ENCODE measurements at places on chromosomes 4 and X. TPM values are rescaled to one million over a fixed set of nuclear protein-coding genes. Genes with fewer than 3 reads are reported as not detected.

Gene BEND2
- not detected for polyA plus RNA-seq

Gene IGSF1
- not detected for polyA plus RNA-seq

Gene EDA
- polyA plus RNA-seq: 2.9 TPM

Gene ITIH6
- polyA plus RNA-seq: not detected

Gene RS1
- not detected for polyA plus RNA-seq

Gene IL15
- 2.6 TPM for polyA plus RNA-seq

Gene GPR34
- polyA plus RNA-seq: 0.35 TPM

Gene MAGEA9B
- polyA plus RNA-seq: not detected

Gene FRG2
- polyA plus RNA-seq: not detected

Gene PAGE2
- polyA plus RNA-seq: not detected

Gene FGA
- not detected for polyA plus RNA-seq

Gene IL2
- polyA plus RNA-seq: 2.3 TPM

DNA sequence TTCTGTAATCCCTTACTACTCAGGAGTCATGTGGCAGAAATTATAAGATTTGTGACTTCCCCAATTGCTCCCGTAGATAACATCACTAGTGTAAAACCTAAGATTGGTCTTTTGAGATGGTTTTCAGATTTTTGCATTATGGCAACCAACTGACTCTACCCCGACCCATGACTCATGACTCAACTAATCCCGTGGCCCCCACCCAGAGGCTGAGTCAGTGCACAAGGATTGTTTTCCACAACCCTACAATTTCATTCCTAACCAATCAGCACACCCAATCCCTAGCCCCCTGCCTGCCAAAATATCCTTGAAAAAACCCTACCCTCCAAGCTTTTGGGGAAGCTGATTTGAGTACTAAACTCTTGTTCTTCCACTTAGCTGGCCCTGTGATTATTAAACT lies 109.4 kb upstream of the FAM9C start:
- no peaks in the 10 kb centered on the region for H3K36me3 ChIP-seq
- DNase-seq: no peak
- peaks cover 22% of the 10 kb centered on the region for H3K4me1 ChIP-seq
- H3K27ac ChIP-seq: no peak overlapping the region
- H3K27me3 ChIP-seq: no peaks in the 10 kb centered on the region
- no peak overlapping the region for H3K4me3 ChIP-seq

GRCh38 chr4:184169225-184169867 lies 48.3 kb downstream of the ENPP6 start:
- H3K27me3 ChIP-seq: no peaks in the 10 kb centered on the region
- no peak overlapping the region for H3K27ac ChIP-seq
- DNase-seq: no peak
- no peaks in the 10 kb centered on the region for H3K4me1 ChIP-seq
- H3K4me3 ChIP-seq: no peak overlapping the region

DNA sequence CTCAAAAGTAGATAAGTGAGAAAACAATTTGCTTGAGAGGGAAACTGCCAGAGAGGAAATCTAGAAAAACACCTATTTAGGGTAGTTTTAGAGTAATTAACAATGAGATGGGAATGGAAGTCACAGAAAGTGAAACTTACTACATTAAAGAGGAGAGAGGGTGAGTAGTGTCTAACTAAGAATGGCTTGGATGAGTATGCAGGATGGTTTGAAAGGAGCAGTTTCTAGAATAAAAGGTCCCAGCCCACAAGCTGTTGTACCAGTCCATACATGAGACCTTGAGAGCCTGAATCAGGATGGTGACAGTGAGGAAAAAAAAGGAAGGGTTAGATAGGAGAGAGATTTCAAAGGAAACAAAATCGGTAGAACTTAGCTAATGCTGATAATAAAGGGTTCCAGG lies 1.3 kb downstream of the GAR1 start:
- no peak overlapping the region for H3K4me3 ChIP-seq
- no peak overlapping the region for H3K27ac ChIP-seq
- no peak for DNase-seq
- peaks cover 22% of the 10 kb centered on the region for H3K4me1 ChIP-seq
- no peaks in the 10 kb centered on the region for H3K27me3 ChIP-seq

GRCh38 chr4:30616942-30617646 lies 103.1 kb upstream of the PCDH7 start:
- H3K27me3 ChIP-seq: no peaks in the 10 kb centered on the region
- H3K27ac ChIP-seq: no peak overlapping the region
- no peaks in the 10 kb centered on the region for H3K36me3 ChIP-seq

GRCh38 chrX:129717892-129718291 lies 20.9 kb upstream of the XPNPEP2 start:
- no peaks in the 10 kb centered on the region for H3K36me3 ChIP-seq
- no peak for DNase-seq
- no peak overlapping the region for H3K27ac ChIP-seq
- H3K4me3 ChIP-seq: no peak overlapping the region
- H3K4me1 ChIP-seq: peaks cover 11% of the 10 kb centered on the region

DNA sequence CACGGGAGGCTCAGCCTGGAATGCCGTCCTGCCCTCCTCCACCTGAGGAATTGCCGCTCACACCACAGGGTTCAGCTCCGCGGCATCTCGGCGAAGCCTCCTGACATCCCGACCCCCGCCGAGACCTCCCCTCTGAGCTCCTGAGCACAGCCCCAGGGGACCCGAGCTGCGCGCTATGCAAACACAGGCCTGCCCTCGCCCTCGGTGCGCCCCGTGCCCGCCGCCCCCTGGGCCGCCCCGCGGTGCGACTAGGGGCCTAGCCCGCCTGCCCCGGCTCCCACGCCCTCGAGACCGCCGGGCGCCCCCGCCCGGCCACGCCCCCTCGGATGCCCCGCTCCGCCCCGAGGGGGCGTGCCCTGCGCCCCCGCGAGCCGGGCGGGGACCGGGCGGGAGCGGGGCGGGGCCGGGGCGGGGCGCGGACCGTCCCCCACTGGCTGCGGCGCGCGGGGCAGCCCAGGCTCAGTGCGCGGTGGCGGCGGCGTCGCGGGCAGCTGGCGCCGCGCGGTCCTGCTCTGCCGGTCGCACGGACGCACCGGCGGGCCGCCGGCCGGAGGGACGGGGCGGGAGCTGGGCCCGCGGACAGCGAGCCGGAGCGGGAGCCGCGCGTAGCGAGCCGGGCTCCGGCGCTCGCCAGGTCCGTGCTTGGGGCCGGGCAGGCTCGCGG lies at the start of gene FGFR3:
FGFR3 (plus strand) TSS at position 462 of the 664 bp plus-strand sequence. CDS start 642 bp downstream, outside the sequence.
- no peaks in the 10 kb centered on the region for H3K36me3 ChIP-seq
- peak; percentile 38 for DNase-seq
- H3K4me1 ChIP-seq: peaks cover 12% of the 10 kb centered on the region
- H3K27me3 ChIP-seq: peaks cover 17% of the 10 kb centered on the region
- no peak within 1 kb of the TSS for H3K4me3 ChIP-seq
- H3K27ac ChIP-seq: no peak within 1 kb of the TSS

- H3K36me3 ChIP-seq: no peaks in the 10 kb centered on the region
- no peaks in the 10 kb centered on the region for H3K27me3 ChIP-seq
- DNase-seq: no peak
- H3K4me3 ChIP-seq: no peak overlapping the region
Measured at GRCh38 chrX:72107841-72108595, 23.7 kb downstream of the RTL5 start.

DNA sequence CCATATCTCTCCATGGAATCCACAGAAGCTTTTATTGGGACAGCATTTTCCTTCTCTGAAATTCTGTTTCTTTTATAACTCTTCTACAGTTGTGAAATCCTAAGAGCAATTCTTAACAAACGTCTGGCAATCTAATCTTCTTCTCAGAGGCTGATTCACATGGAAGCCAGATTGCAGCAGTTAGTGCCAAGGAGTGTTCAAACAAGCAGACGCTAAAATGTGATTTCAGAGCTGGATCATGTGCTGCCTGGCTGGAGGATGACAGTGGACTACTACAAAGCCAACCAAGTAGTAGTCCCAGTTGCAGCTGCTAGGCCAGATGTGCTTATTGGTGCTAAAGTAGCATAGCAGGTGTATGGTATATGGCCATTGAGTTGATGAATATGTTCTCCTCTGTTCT lies 27.7 kb upstream of the GLRB start:
- H3K36me3 ChIP-seq: no peaks in the 10 kb centered on the region
- H3K4me1 ChIP-seq: no peaks in the 10 kb centered on the region
- H3K27ac ChIP-seq: no peak overlapping the region
- H3K4me3 ChIP-seq: no peak overlapping the region

GRCh38 chr4:119300101-119300978 lies 21.6 kb downstream of the FABP2 start:
- peak; percentile 90 for DNase-seq
- no peaks in the 10 kb centered on the region for H3K27me3 ChIP-seq
- peak overlapping the region; percentile 95 for H3K4me3 ChIP-seq
- H3K27ac ChIP-seq: peak overlapping the region; percentile 92
- no peaks in the 10 kb centered on the region for H3K36me3 ChIP-seq

DNA sequence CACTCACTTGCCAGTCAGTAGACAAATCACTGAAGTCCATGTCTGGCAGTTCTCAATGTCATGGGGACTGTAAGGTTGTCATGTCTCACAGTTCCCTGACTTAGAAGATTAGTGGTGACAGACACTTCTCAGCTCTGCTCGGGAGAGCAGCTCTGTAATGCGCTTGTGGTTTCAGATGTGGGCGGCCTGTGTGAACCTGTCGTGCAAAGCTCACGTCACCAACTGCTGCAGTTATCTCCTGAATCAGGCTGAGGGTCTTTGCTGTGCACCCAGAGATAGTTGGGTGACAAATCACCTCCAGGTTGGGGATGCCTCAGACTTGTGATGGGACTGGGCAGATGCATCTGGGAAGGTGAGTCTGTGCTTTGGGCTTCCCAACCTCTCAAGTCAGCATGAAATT lies at the start of gene IL9R:
IL9R (plus strand) TSS at position 261 of the 400 bp plus-strand sequence; CDS start at position 325, 64 bp downstream.
- H3K4me3 ChIP-seq: no peak within 1 kb of the TSS
- DNase-seq: peak; percentile 45
- H3K36me3 ChIP-seq: no peaks in the 10 kb centered on the region

- no peak overlapping the region for H3K27ac ChIP-seq
- no peaks in the 10 kb centered on the region for H3K4me1 ChIP-seq
- H3K4me3 ChIP-seq: no peak overlapping the region
- H3K36me3 ChIP-seq: no peaks in the 10 kb centered on the region
Measured at GRCh38 chr4:188399834-188400233, 260.6 kb downstream of the TRIML1 start.

- H3K27me3 ChIP-seq: no peaks in the 10 kb centered on the region
- no peaks in the 10 kb centered on the region for H3K36me3 ChIP-seq
- no peak overlapping the region for H3K4me3 ChIP-seq
- H3K4me1 ChIP-seq: no peaks in the 10 kb centered on the region
Measured at GRCh38 chr4:77959566-77960338, 97.1 kb downstream of the MRPL1 start.

DNA sequence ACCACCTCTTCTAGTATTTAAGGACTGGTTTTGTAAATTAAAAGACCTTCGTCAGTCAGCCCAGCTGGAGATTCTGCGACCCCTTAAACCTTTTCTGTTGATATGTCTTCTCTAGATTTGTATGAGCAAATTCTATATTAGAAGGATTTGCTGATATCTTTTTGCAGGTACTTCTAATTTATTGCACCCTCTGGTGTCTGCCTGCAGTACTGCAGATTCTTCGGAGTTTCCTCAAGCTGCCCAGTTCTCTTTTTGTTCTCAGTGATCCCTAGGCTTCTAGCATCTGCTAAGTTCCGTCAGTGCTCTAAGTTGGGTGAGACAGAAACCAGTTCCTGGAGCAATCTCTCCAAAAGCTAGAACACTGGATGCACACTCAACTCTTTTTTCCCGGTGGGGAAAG lies 545.2 kb downstream of the C4orf33 start:
- no peak overlapping the region for H3K27ac ChIP-seq
- no peaks in the 10 kb centered on the region for H3K27me3 ChIP-seq
- H3K4me1 ChIP-seq: no peaks in the 10 kb centered on the region
- no peak overlapping the region for H3K4me3 ChIP-seq
- DNase-seq: no peak
- H3K36me3 ChIP-seq: no peaks in the 10 kb centered on the region

- H3K27ac ChIP-seq: no peak overlapping the region
- H3K4me3 ChIP-seq: no peak overlapping the region
- no peaks in the 10 kb centered on the region for H3K4me1 ChIP-seq
- H3K36me3 ChIP-seq: no peaks in the 10 kb centered on the region
- DNase-seq: no peak
Measured at GRCh38 chr4:107578321-107578720, 141.7 kb downstream of the PAPSS1 start.

- no peak for DNase-seq
- H3K36me3 ChIP-seq: no peaks in the 10 kb centered on the region
- no peak overlapping the region for H3K4me3 ChIP-seq
- no peaks in the 10 kb centered on the region for H3K27me3 ChIP-seq
Measured at GRCh38 chr4:127229855-127230608, 402.7 kb upstream of the INTU start.

DNA sequence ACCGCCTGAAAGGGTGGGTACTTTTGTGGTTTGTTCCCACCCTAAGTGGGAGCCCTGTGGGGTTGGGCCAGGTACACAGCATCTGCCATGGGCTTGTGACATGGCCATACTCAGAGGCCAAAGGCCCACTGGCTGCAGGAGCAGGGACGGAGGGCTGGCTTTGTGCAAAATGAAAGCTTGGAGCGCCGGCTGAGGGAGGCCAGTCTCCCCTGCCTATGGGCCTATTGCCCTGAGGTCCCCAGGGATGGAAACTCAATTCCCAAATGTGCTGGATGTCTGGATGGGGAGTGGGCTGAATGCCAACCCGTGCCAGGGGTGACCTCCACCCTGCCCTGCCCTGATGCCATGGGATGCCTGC lies 10.8 kb downstream of the ADRA2C start:
- no peak overlapping the region for H3K4me3 ChIP-seq
- DNase-seq: no peak
- H3K4me1 ChIP-seq: no peaks in the 10 kb centered on the region
- H3K27ac ChIP-seq: no peak overlapping the region

DNA sequence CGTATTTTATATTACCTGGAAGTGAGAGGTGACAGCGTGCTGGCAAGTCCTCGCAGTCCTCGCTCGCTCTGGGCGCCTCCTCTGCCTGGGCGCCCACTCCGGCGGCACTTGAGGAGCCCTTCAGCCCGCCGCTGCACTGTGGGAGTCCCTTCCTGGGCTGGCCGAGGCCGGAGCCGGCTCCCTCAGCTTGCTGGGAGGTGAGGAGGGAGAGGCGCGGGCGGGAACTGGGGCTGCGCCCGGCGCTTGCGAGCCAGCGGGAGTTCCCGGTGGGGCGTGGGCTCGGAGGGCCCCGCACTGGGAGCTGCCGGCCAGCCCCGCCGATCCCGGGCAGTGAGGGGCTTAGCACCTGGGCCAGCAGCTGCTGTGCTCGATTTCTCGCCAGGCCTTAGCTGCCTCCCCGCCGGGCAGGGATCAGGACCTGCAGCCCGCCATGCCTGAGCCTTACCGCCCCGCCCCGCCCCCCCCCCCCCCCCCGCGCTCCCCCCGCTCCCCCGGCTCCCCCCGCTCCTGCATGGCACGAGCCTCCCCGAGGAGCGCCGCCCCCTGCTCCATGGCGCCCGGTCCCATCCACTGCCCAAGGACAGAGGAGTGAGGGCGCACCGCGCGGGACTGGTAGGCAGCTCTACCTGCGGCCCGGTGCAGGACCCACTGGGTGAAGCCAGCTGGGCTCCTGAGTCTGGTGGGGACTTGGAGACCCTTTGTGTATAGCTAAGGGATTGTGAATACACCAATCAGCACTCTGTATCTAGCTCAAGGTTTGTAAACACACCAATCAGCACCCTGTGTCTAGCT lies 298.9 kb upstream of the MAGEB16 start:
- no peaks in the 10 kb centered on the region for H3K27me3 ChIP-seq
- no peak overlapping the region for H3K27ac ChIP-seq
- H3K4me3 ChIP-seq: no peak overlapping the region
